ENCODE measurements at places on chromosomes 5 and 9. TPM values are rescaled to one million over a fixed set of nuclear protein-coding genes. Genes with fewer than 3 reads are reported as not detected.

The DNM1 gene
- 1.2 TPM for total RNA-seq

The KCNV2 gene
- total RNA-seq, result not detected

The IFNB1 gene
- not detected for total RNA-seq

The ECM2 gene
- total RNA-seq, result not detected

The JAKMIP2 gene
- total RNA-seq, result 4.5 TPM

The HOMER1 gene
- 3.5 TPM for total RNA-seq

The PNPLA7 gene
- 28.9 TPM for total RNA-seq

The ANAPC2 gene
- 147 TPM for total RNA-seq

The ATOX1 gene
- total RNA-seq, result 18.5 TPM

GRCh38 chr5:98568336-98568735 lies 205.1 kb upstream of the RGMB start:
- no peaks in the 10 kb centered on the region for H3K4me1 ChIP-seq
- no peak overlapping the region for H3K27ac ChIP-seq
- no peak for DNase-seq
- no peak overlapping the region for H3K4me3 ChIP-seq

- no peak for DNase-seq
- H3K4me3 ChIP-seq, result no peak overlapping the region
- no peaks in the 10 kb centered on the region for H3K27me3 ChIP-seq
Observed at GRCh38 chr9:16342246-16343020, 528.0 kb downstream of the BNC2 start.

GRCh38 chr5:57932761-57933160 lies 450.1 kb upstream of the ACTBL2 start:
- no peak overlapping the region for H3K27ac ChIP-seq

GRCh38 chr9:97307091-97307490 lies 368 bp upstream of the CCDC180 start:
- no peaks in the 10 kb centered on the region for H3K4me1 ChIP-seq
- no peak for DNase-seq
- H3K36me3 ChIP-seq, result no peaks in the 10 kb centered on the region
- H3K4me3 ChIP-seq, result no peak overlapping the region
- H3K27ac ChIP-seq, result no peak overlapping the region
- no peaks in the 10 kb centered on the region for H3K27me3 ChIP-seq

DNA sequence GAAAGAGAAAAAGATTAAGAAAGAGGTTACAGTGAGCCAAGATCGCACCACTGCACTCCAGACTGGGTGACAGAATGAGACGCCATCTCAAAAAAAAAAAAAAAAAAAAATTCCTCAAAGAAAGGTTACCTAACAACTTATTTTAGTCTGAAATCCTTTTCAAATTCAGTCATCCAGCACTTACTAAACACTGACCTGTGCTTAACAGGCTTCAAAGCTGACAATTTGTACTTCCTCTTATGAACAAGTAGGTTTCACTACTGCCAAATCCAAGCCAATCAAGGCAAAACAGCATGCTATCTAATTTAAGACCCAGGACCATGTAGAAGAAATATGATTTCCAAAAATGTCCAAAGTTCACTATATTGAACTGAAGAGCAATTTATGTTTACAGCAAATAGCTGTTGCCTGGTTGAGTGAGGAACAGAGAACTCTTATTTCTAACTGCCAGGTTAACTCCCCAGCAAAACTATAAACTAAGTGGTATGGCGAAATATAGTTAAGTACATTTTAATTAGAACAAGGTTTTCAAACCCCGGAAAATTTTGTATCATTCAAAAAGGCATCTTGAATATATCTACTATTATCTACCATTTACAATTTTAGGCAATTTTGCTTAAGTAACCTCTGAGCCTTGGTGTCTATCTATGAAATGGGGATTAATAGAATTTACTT lies 13.4 kb downstream of the PWWP2A start:
- no peak overlapping the region for H3K27ac ChIP-seq
- H3K27me3 ChIP-seq, result no peaks in the 10 kb centered on the region
- no peak overlapping the region for H3K4me3 ChIP-seq
- no peak for DNase-seq

GRCh38 chr5:178576591-178577351 lies 13.4 kb downstream of the COL23A1 start:
- H3K27me3 ChIP-seq, result no peaks in the 10 kb centered on the region
- H3K4me3 ChIP-seq, result no peak overlapping the region
- no peak for DNase-seq
- H3K36me3 ChIP-seq, result no peaks in the 10 kb centered on the region
- H3K4me1 ChIP-seq, result no peaks in the 10 kb centered on the region

- H3K36me3 ChIP-seq, result no peaks in the 10 kb centered on the region
- no peak overlapping the region for H3K27ac ChIP-seq
- peaks cover 6% of the 10 kb centered on the region for H3K4me1 ChIP-seq
- DNase-seq, result no peak
- H3K27me3 ChIP-seq, result no peaks in the 10 kb centered on the region
- H3K4me3 ChIP-seq, result no peak overlapping the region
Observed at GRCh38 chr5:187617-188451, 3.5 kb upstream of the LRRC14B start.

- H3K4me3 ChIP-seq, result no peak overlapping the region
- no peaks in the 10 kb centered on the region for H3K4me1 ChIP-seq
- H3K27ac ChIP-seq, result no peak overlapping the region
- H3K27me3 ChIP-seq, result no peaks in the 10 kb centered on the region
Observed at GRCh38 chr9:37370968-37371563, 51.4 kb upstream of the GRHPR start.

- H3K27ac ChIP-seq, result no peak overlapping the region
- no peaks in the 10 kb centered on the region for H3K36me3 ChIP-seq
- no peak for DNase-seq
- no peaks in the 10 kb centered on the region for H3K4me1 ChIP-seq
Observed at GRCh38 chr9:86713470-86713869, 233.8 kb downstream of the GAS1 start.

DNA sequence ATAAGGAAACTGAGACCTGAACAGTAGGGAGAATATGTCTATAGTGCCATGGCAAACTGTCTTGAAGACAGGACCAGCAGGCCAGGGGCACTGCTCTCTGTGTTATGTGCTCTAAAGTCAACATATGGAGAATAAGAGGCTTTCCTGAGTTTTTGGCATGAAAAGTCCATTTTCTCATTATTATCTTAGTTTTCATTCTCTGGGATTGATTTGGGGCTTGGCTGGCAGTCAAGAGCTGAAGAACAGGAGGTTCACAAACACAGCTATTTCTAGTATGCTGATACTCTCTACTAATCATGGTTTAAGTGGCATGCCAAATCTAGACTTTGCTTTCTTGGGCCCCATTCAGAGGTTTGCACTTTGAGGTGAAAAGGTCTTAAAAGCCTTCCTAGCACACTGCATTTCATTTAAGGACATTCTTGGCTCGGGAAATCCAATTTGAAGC lies 404.4 kb downstream of the ZNF608 start:
- no peak overlapping the region for H3K4me3 ChIP-seq
- H3K27me3 ChIP-seq, result no peaks in the 10 kb centered on the region
- no peaks in the 10 kb centered on the region for H3K36me3 ChIP-seq
- no peak overlapping the region for H3K27ac ChIP-seq
- no peak for DNase-seq

DNA sequence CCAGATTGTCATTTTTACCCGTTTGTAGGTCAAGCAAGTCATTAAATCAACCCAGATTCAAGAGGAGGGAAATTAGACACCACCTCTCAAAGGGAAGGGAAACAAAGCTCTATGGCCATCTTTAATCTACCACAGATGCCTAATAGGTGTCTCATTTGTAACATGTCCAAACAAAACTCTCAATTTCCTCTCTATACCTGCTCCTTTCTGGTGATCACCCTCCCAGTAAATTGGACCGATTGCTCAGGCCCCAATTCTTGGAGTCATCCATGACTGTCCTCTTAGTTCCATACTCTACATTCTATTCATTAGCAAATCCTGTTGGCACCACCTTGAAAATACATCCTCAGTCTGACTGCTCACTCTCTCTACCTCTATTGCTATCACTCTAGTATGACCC lies 22.1 kb upstream of the UGCG start:
- no peak for DNase-seq
- no peaks in the 10 kb centered on the region for H3K4me1 ChIP-seq
- no peaks in the 10 kb centered on the region for H3K36me3 ChIP-seq
- H3K27ac ChIP-seq, result no peak overlapping the region

DNA sequence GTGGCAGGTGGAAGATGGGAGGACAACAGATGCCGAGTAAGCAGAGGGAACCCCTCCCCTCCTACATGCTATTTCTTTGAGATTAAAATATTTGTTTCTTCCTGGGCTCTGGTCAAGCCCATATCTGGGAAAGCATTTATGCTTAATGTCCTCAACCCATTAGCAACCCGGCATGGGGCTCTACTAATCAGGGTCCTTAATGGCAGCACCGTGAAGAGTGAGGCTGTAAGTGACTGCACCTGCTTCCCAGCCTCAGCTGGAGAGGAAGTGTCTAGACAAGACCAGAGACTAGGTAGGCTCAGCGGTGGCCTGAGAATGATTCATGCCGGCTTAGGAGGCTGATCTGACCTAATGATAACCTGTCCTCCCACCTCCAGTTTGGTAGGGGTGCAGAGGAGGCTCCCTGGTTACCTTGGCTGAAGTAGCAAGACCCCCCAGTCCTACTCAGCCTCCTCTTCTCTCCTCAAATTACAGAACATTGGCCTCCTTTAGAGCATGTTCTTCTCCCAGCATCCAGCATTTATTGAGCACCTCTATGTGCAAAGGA lies 61.3 kb upstream of the HSPA9 start:
- no peaks in the 10 kb centered on the region for H3K36me3 ChIP-seq
- no peak overlapping the region for H3K4me3 ChIP-seq
- H3K27me3 ChIP-seq, result peaks cover 10% of the 10 kb centered on the region
- H3K27ac ChIP-seq, result no peak overlapping the region

DNA sequence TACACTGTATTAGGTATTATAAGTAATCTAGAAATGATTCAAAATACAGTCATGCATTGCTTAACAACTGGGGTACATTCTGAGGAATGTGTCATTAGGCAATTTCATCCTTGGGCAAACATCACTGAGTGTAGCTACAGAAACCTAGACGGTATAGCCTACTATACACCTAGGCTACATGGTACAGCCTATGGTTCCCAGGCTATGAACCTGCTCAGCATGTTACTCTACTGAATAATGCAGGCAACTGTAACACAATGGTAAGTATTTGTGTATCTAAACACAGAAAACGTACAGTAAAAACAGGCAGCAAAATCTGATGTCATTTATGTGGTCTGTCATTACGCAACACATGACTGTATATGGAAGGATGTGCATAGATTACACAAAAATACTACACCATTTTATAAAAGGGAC lies 96.8 kb downstream of the RAPGEF6 start:
- H3K27me3 ChIP-seq, result no peaks in the 10 kb centered on the region
- H3K27ac ChIP-seq, result peak overlapping the region; percentile 50
- H3K4me1 ChIP-seq, result peaks cover 78% of the 10 kb centered on the region
- H3K36me3 ChIP-seq, result no peaks in the 10 kb centered on the region
- DNase-seq, result no peak
- no peak overlapping the region for H3K4me3 ChIP-seq

DNA sequence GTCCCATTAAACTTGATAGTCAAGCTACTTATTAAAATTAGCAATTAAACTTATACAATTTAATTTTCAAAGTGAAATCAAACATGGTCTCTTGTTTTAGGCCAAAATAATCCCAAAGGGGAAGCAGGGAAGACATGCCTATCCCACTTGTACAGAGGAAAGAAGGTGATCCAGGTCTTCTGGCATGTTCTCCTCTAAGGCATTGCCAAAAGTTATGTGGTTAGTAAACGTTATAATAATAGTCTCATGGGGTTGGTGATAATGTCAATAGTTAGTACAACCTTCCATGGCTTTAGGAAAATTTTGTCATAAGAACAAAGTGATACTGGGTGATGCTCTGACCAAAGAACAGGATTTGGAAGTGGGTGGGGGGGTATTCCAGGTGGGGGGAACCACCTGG lies 52.8 kb downstream of the ROR2 start:
- no peak overlapping the region for H3K4me3 ChIP-seq
- DNase-seq, result no peak
- no peaks in the 10 kb centered on the region for H3K27me3 ChIP-seq
- no peaks in the 10 kb centered on the region for H3K36me3 ChIP-seq
- no peaks in the 10 kb centered on the region for H3K4me1 ChIP-seq
- no peak overlapping the region for H3K27ac ChIP-seq

GRCh38 chr5:121573721-121574382 lies 277.8 kb upstream of the FTMT start:
- no peak overlapping the region for H3K27ac ChIP-seq
- no peaks in the 10 kb centered on the region for H3K27me3 ChIP-seq
- no peak overlapping the region for H3K4me3 ChIP-seq
- H3K36me3 ChIP-seq, result no peaks in the 10 kb centered on the region
- H3K4me1 ChIP-seq, result no peaks in the 10 kb centered on the region

DNA sequence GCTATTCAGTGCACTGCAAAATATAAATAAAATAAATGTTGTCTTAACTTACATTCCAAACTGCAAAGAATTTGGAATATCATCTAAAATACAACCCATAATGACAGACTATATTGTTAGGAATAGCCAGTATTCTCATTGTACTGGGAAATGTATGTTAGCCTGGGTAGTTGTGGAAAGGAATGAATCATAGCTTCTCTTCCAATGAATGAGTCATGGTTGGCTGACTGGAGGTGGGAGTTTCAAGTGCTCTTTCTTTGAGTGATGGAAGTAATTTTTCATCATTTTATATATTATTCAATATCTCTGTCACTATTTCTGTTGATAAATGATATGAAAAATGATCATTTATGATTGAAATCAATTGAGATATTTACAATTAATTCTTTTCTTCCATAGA lies 158.6 kb upstream of the ARRDC3 start:
- DNase-seq, result no peak
- H3K4me3 ChIP-seq, result no peak overlapping the region
- H3K27me3 ChIP-seq, result no peaks in the 10 kb centered on the region
- no peaks in the 10 kb centered on the region for H3K4me1 ChIP-seq

DNA sequence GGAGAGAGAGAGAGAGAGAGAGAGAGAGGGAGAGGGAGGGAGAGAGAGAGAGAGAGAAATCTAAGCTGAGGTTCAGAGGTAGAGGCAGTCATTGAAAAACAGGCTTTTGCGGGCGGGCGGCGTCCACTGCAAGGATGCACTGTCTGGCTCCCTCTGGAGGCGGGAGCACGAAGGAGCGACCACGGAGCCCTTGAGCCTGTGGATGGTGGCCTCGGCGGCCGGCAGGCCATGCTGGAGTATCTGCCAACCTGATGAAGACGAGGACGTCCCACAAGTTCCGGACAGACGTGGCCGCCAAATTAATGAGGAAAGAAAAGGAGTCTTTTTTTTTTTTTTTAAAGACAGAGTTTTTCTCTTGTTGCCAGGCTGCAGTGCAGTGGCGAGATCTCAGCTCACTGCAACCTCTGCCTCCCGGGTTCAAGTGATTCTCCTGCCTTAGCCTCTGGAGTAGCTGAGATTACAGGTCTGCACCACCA lies 2.2 kb upstream of the CCDC125 start:
- no peaks in the 10 kb centered on the region for H3K36me3 ChIP-seq
- H3K27ac ChIP-seq, result no peak overlapping the region
- no peaks in the 10 kb centered on the region for H3K27me3 ChIP-seq
- peak; percentile 73 for DNase-seq

GRCh38 chr5:1479581-1480188 lies 34.4 kb upstream of the SLC6A3 start:
- no peaks in the 10 kb centered on the region for H3K4me1 ChIP-seq
- DNase-seq, result peak; percentile 34
- H3K27me3 ChIP-seq, result no peaks in the 10 kb centered on the region
- no peak overlapping the region for H3K4me3 ChIP-seq

All from naive thymus-derived CD4-positive, alpha-beta T cell (primary cell).